Posterior vena cava (tissue), 2 donors: ENCODE measurements at places on chromosomes 2 and 18. TPM values are rescaled to one million over a fixed set of nuclear protein-coding genes. Genes with fewer than 3 reads are reported as not detected.
A peak's percentile ranks its signal among the peaks of the same experiment; 100 is the strongest.

DNA sequence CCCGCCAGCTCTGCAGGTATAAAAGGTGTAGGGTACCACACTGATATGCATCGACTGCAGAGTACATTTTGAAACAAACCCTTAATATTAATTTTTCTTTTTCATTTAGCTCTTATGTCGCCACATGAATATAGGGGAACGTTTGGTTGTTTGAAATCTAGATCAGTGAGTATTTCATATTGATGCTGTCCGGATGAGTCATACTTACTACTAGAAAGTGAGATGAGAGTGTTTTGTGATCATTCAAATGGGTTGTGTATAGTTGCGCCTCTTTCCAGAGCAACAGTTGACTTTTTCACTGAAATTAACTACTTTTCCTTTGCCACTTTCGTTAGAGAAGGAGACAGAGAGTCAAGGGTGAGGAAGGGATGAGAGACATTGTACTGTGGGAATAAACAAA lies 24.6 kb downstream of the NPAS2 start:
- no peak for DNase-seq

GRCh38 chr2:227615906-227616305 lies 1.3 kb upstream of the SCYGR3 start:
- no peak for DNase-seq

DNA sequence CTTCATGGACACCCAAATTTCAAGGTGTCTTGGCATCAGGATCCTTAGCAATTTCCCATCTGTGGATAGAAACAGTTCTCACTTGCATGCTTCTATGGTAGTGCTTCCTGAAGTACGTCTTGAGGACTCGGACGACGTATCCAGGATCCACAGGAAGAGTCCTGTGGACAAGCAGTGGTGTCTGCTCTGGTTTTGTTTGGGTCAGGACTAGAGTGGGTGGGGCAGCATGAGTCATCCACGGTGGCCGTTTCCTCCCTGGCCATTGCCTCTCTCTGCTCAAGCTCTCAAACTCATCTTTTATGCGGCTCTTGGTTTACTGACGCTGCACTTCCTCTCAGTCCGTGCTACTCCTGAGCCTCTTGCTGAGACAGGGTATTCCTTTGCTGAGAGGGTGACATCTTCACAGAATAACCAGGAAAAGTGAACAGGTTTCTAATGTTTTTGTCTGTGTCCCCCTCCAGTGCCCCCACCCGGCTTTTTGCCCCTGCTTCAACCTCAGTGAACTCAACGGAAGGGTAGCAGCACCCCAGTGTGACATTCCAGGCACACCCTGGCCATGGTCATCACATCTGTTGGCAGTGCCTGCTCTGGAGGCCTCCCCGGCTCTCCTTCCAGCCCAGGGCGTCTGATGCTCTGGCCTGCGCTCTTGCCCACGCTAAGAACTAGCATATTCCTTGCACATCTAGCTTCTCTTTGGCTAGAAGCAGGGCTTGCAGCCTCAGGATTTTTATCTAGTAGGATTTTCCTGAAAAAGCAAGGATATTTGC lies 62.2 kb downstream of the ARMC9 start:
- DNase-seq = no peak

DNA sequence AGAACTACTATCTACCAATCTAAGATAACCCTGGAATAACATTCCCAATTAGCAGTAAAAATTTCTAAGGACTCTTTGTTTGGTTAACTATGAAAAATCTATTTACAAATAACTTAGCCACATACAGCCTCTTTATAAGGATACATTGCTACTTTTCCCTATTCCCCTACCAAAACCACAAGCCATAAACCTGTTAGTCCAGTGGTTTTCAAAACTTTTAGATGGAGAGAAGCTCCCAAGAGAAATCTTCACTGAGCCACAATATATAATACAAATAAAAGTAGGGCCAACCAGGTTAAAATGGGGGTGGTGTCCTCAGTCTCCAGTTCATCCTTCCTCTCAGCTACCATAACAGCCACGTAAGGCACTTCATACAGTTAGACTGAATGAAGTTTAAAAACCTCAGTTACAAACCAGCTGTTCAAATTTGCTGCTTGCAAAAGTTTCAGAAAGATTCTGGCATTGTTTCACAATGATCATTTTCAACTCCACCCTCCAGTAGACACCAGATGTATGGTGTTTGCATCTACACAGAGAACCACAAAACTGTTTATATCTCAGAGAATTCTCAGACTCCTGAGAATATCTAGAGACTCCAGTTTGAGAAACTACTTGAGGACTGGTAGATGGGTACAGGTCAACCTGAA lies 26.0 kb downstream of the SOS1 start:
- DNase-seq = no peak

DNA sequence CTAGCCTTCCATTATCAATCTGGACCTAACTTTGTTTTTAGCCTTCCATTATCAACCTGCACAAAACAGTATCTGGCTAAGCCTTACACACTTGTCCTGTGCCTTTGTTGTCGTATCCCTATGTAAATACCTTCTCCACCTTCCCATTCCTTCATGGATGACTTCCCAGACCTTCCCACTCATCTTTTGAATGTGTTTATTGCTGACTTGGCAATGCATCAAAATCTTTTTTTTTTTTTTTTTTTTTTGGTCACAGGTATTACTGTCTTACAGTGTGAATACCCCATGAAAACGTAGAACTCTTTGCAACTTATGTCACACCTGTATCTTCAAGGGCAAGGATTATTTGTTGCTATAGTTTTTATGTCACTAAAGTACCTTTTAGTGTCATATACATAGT lies 25.7 kb downstream of the RPE start:
- no peak for DNase-seq

GRCh38 chr2:240967681-240968621 lies 30.5 kb upstream of the SNED1 start:
- peak; percentile 75 for DNase-seq

GRCh38 chr2:134244086-134244485 lies 9.8 kb upstream of the MGAT5 start:
- DNase-seq = no peak

GRCh38 chr2:202006301-202006700 lies 27.4 kb upstream of the FZD7 start:
- no peak for DNase-seq

GRCh38 chr2:144553379-144553778 lies 33.5 kb upstream of the ZEB2 start:
- no peak for DNase-seq

- no peak for DNase-seq
These were observed 1076.5 kb upstream of the ZEB2 start for GRCh38 chr2:145596416-145596815.

GRCh38 chr18:52242711-52243110 lies 97.3 kb upstream of the DCC start:
- DNase-seq = no peak

GRCh38 chr2:65437392-65438135 lies 5.2 kb upstream of the SPRED2 start:
- no peak for DNase-seq

DNA sequence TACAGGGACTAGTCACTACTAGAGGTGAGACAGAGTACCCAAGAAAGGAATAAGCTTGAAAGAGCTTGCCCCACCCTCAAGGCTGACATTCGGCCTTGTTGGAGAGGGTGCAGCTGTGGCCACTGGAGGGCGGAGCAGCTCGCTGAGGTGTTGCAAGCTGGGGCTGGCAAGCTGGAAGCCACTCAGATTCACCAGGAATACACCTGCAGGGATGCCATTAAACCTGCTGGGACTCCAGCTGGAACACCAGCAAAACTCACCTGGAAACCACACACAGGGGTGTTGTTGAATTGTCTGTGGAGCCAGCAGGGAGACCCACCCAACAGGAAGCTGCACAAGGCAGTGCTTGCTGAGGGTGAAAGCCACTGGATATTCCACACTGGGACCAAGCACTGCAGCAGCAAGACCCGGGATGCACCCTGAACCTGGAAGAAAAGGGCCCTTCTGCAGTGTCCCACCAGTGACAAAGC lies 26.1 kb downstream of the KCTD18 start:
- DNase-seq = no peak

GRCh38 chr2:209806318-209806717 lies 34.7 kb downstream of the UNC80 start:
- no peak for DNase-seq

DNA sequence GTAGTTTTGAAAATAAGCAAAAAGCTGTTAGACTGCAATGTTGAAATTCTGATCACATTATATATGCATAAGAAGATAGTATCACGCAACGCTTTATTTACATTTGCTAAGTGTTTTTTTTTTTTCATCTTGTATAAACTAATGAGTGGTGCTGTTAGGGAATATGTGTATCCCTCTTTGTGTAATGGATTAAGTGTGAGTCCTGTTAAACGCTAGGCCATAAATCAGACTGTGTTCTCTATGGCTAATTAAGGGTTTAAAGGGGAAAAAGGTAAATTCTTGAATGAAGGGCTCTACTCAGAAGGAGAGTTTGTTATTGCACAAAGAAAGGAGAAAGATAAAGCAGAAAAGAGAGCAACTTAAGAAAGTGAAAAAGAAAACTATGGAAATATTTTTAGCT lies 4.8 kb upstream of the ASXL3 start:
- DNase-seq = no peak

GRCh38 chr2:97645112-97645694 lies 659 bp upstream of the COX5B start:
- no peak for DNase-seq

- peak; percentile 78 for DNase-seq
These were observed 8.1 kb downstream of the ACKR3 start for GRCh38 chr2:236577481-236578410.

DNA sequence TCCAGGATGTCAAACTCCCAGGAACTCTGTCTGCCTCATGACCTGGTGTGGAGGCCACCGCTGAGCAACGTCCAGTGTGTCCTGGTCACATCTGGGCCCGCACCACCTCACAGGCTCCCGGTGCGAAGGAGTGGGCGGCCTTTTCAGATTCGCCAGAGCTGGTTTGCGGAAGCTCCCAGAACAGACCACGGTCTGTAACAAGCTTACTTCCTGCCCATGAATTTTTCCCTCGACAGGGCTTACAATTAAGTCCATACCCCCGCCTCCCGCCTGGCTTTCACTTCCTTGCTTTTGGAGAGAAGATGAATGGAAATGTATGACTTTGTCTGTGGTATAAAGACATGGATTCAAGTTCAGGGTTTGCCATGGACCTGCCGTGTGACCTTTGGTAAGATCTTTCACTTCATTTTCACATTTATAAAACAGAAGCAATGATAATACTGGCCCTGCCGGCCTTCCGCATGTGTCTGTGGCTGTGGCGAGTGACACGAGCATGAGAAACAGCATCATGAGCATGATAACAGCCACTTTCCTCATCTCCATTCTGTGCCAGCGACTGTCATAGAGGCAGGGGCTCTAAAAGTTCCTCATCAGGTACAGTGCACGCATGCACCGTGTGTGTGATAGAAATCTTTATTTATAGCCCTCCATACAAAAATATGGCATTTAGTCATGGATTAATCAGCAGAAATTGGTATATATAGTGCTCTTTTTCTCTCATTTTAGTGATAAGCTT lies 31.0 kb upstream of the KCNF1 start:
- no peak for DNase-seq

GRCh38 chr2:40098786-40099470 lies 319.9 kb upstream of the THUMPD2 start:
- DNase-seq = no peak

GRCh38 chr2:224937887-224938286 lies 104.4 kb downstream of the DOCK10 start:
- DNase-seq = no peak

DNA sequence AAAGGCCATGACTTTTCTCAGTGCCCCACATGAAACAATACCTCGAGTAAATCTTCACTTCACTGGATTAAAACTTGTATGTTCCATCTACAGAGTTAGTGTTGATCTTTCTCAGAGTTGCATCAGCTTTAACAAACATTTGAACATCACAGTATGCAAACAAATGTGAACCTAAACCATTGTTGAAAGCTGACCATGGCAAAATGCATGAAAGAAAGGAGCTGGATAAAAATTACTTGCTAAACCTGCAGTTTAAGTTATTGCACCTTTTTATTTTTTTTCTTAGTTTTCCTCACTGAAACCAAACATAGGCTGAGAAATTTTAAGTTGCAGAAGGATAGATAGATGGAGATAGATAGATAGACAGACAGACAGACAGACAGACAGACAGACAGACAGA lies 107.2 kb upstream of the UGP2 start:
- no peak for DNase-seq

ADCYAP1 gene
- total RNA-seq = 2.1 TPM

IL36RN gene
- total RNA-seq = not detected

CROCC2 gene
- total RNA-seq = 0.09 TPM

MOGAT1 gene
- not detected for total RNA-seq

POTEC gene
- not detected for total RNA-seq

PLB1 gene
- total RNA-seq = 9.5 TPM

SP140L gene
- total RNA-seq = 17.0 TPM

VWA3B gene
- 0.29 TPM for total RNA-seq

PRKAG3 gene
- not detected for total RNA-seq

SLC8A1 gene
- 121 TPM for total RNA-seq

TUBB8B gene
- total RNA-seq = not detected
